Suppressor macrophage treated with lipopolysaccharide for 4 hours (primary cell): ENCODE measurements at places on chromosomes 4 and X.

DNA sequence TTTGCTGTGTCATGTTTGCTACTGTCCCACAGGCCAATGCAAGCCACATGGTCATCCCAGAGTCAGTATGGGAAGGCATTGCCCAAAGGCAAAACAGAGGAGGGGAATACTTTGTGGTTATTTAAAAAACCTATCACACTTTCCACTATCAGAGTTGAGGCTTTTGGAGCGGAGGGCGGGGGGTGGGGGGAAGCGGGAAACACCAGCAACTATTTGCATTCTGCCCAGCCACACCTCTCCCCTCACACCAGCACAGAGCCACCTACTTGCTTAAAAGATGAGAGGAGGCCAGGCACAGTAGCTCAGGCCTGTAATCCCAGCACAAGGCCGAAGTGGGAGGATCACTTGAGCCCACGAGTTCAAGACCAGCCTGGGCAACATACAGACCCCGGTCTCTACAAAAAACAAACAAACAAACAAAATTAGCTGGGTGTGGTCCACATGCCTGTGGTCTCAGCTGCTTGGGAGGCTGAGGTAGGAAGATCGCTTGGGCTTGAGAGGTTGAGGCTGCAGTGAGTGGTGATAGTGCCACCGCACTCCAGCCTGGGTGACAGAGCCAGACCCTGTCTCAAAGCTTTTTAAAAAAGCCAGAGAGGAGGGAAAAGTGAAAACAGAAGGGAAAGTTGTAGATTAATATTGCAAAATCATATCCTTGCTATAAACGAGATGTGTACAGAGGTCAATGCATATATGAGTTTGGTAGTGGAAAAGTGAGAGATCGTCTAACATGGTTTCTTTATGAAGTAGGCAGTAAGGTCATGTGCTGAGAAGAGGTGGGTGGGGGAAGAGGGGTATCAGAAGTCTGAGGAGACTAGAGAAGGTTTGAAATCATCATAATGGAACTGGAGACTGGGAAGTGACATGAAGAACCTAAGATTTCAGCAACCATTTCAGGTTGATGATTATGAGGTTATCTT is 1.9 kb upstream of the CHST7 start:
- DNase-seq = peak; percentile 34

- no peak for DNase-seq
Observed at GRCh38 chr4:173991814-173992213, 291.7 kb downstream of the FBXO8 start.

DNA sequence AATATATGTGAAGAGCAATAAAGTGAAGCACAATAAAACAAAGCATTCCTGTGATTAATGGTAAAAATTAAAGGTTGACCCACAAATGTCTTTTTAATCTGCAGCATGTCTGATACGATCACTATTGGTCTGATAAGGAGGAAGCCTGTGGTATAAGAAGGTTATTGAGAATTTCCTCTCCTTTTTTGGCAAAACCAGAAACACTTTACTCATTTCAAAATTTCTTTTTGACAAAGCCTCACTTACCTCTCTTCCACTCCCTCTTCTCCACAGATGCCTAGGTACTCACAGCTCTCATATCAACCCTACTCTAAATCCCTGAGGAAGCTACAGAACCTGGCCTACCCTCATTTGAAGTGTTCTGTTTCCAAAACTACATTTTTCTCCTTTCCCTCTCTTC is 56.1 kb downstream of the TSPAN5 start:
- DNase-seq = no peak

- DNase-seq = peak; percentile 2
Observed at GRCh38 chr4:57214654-57215411, 104.6 kb upstream of the IGFBP7 start.

DNA sequence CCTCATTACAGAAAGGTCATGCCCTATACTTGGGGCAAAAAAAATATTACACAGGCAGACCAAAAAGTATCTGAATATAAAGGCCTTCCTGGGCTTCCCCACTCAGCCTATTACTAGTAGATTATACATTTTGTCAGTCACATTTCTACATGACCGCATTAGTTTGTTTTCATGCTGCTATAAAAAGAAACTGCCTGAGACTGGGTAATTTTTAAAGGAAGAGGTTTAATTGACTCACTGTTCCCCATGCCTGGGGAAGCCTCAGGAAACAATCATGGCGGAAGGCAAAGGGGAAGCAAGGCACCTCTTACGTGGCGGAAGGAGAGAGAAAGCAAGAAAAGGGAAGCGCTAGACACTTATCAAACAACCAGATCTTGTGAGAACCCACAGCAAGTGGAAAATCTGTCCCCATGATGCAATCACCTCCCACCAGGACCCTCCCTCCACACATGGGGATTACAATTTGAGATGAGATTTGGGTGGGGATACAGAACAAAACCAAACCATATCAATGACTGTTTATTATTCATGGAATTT is 1312.0 kb downstream of the PCDH7 start:
- peak; percentile 0 for DNase-seq

- DNase-seq = no peak
Observed at GRCh38 chrX:50066318-50066937, 134.4 kb downstream of the AKAP4 start.

- DNase-seq = no peak
Observed at GRCh38 chrX:10926404-10926803, 184.7 kb upstream of the HCCS start.

GRCh38 chr4:89616382-89616781 is 220.6 kb downstream of the SNCA start:
- DNase-seq = no peak
